ENCODE measurements at places on chromosomes 11 and 22.

DNA sequence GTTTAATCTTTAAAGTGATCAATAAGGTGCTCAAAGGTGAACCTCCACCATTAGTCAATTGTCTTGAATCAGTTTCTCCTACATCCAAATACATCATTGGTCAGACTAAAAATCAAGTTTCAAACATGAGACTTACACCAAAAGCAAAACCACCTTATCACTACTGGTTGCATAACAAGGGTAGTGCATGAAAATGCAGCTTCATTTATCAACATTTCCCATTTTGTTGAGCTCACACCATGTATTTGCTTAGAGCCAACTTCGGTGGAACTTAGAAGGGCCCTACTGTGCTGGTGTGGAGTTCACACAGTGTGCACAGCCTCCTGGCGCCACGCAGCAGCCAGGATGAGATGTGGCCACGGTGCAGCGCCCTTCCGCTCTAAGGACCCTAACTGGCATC, 23.1 kb upstream of the PHLDA2 start:
- DNase-seq: no peak

DNA sequence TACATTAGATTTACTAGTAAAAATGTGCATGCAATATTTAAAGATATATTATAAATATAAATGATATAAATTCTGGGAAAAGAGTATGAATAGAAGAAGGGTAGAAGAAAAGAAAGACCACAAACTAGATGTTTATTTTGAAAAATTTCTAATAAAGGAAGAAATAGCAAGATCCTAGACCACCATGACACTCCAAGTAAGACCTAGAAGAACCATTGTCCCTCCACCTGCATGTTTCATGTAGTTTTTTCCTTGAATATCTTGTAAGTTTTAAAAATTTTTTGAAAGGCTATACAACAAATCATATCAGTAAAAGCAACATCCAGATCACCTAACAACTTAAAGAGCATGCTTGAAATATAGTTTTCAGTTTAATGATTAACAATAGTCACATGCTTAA, 46.8 kb downstream of the ARHGAP32 start:
- no peak for DNase-seq

- DNase-seq: no peak
Observed at GRCh38 chr22:45398214-45398613, 15.2 kb downstream of the SMC1B start.

DNA sequence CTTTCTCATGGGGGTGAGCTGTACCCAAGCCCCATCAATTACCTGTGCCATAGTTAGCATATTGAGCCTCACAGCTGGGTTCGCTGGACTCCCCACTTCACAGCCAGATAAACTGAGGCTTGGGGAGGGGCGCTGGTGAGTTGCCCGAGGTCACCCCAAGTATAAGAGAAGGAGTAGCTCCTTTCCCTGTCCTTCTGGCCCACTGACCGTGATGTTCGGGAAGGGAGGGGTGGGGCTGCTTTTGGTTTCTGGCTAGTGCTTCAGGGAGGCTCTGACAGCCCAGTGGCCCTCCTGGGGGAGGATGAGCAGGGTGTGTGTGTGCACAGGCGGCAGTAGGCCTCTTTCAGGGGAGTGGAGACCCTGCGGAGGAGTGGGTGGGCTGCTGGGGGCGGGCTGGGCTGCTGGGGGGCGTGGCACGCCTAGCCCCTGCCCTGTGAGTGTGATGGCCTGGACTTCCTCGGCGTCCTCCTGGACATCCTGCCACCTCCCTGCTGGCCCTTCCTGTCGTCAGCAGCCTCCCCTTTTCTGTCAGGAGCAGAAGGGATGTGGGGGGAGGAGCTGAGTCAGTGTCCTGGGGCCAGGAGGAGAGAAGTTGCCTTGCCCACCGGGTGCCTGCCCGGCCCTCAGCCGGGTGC, 50.3 kb downstream of the TRIOBP start:
- no peak for DNase-seq

- DNase-seq: no peak
Observed at GRCh38 chr22:24772493-24773220, 1.9 kb downstream of the PIWIL3 start.

DNA sequence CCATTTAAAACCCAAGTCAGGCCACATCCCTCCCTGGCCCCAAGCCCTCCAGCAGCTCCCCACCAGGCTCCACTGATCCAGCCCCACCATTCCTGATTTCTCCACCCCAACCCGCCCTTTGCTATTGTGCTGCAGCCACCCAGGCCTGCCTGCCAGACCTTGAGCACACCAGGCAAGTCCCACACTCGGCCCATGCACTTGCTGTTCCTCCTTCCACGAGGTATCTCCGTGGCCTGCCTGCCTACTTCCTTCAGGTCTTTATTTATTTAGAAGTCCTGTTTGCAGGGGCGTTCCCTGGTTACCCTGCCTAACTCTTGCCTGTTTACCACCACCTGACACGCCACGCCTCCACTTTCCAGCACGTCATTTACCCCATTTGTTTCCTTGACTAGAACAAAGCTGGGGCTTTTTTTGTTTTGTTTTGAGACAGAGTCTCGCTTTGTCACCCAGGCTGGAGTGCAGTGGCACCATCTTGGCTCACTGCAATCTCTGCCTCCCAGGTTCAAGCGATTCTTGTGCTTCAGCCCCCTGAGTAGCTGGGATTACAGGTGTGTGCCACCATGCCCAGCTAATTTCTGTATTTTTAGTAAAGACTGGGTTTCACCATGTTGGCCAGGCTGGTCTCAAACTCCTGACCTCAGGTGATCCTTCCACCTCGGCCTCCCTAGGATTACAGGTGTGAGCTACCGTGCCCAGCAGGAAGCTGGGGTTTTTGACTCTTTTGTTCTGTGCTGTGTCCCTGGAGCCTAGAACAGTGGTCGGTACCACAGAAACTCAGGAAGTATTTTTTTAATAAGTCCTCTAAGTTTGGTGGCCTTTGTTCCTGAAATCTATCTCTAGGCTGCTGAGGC, 6.7 kb downstream of the CENPM start:
- DNase-seq: peak; percentile 87

GRCh38 chr11:45180179-45180847, 33.9 kb downstream of the PRDM11 start:
- no peak for DNase-seq

DNA sequence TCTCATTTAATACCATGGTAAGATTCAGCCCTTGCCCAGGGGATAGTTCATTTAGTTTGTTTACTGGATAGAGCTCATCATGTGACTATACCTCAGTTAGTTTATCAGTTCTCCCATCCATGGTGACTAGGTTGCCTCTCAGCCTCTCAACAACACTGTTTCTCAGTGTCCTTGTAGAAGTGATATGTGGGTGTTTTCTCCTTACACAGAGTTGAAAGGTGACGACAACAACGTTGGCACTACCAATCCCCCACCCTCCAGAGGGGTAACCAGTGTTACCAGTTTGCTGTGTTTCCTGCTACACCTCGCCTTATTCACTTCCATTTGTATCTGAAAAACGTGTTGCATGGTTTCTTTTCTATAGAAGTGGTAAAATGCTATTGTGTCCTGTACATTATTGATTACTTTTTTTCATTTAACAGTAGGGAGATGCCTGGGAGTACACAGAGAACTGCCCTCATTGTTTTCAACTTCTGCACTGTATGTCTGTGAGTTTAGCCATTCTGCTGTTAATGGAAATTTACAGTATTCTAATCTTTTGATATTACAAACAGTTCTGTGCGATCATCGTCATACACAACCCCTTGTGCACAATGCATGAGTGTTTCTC, 11.6 kb downstream of the NEAT1 start:
- no peak for DNase-seq

- DNase-seq: no peak
Observed at GRCh38 chr11:121671283-121672168, 218.8 kb upstream of the SORL1-AS1 start.

DNA sequence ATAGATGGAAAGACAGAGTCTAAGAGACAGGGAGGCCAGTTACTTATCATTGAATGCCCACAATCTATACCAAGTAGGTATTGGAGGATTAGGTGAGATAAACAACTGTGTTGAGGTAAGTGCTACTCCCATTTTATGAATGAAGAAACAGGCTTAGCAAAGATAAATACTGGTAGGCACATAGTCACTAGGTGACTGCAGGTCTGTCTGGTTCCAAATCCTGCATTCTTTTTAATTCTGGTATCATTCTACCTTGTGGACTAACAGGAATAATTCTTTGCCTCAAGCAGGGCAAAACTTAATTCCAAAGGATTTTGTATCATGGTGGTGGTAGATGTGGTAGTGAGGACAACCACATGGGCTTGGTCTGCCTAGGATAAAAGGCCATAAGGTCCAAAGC, 28.4 kb downstream of the RNF169 start:
- DNase-seq: no peak

- DNase-seq: no peak
Observed at GRCh38 chr22:39943337-39943736, 16.9 kb upstream of the TMA7B start.

GRCh38 chr22:24982301-24983056, 30.0 kb downstream of the KIAA1671 start:
- DNase-seq: no peak

- no peak for DNase-seq
Observed at GRCh38 chr11:57764566-57764965, 3.0 kb downstream of the CTNND1 start.

Measured in activated T-cell treated with anti-CD3 and anti-CD28 coated beads for 48 hours (primary cell).